ENCODE measurements at places on chromosomes 7 and 10.
A peak's percentile ranks its signal among the peaks of the same experiment; 100 is the strongest.

GRCh38 chr7:17680943-17681351 is 259.3 kb downstream of the SNX13 start:
- peak; percentile 32 for DNase-seq

DNA sequence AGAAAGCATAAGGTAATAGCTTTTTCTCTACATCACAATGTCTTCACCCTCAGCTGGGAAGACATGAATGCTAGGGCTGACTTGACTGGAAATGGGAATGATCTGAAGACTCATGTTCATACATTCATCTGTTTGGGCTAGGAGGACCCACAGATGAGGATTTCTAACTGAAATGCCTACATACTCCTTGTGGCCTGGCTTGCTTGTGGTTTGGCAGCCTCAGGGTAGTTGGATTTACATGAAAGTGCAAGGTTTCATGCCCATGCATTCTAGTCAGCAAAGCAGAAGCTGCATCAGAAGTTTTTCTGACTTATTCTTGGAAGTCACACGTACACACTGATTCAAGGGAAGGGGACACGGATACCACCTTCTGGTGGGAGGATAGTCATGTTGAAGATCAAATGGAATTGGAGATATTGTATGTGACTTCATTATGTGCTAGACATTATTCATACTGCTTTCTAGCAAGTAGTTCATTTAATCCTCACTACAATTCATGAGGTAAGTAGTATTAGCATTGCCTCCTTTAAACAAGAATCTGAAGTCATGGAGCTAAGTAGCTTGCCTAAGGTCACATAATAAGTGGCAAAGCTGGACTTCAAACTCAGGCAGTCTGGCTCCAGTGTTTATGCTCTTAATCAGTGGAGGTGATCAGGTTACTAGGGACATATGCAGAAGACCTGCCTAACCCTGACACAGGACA is 957.0 kb downstream of the LRMDA start:
- no peak for DNase-seq

- DNase-seq, result no peak
These were observed 154.0 kb upstream of the C7orf33 start for GRCh38 chr7:148436571-148436970.

- DNase-seq, result no peak
These were observed 698.9 kb downstream of the PARD3 start for GRCh38 chr10:34116220-34116641.

DNA sequence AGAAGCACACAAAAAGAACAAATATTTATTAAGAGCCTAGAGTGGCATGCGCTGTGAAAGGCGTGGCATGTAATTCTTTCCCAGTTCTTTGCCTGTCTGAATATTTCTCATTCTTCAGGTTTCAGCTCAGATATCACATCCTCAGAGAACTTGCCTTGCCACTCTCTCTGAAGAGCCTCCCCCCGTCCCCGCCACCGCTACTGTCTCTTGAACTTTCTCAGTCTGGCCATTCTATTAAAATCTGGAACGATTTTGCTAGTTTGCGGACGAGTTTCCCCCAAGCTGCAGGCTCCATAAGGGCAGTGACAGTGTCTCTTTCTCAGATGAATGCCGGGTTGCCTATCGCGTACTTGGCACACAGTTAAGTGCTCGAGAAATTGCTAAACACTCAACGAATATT is 787 bp upstream of the PLEKHA1 start:
- DNase-seq, result no peak

DNA sequence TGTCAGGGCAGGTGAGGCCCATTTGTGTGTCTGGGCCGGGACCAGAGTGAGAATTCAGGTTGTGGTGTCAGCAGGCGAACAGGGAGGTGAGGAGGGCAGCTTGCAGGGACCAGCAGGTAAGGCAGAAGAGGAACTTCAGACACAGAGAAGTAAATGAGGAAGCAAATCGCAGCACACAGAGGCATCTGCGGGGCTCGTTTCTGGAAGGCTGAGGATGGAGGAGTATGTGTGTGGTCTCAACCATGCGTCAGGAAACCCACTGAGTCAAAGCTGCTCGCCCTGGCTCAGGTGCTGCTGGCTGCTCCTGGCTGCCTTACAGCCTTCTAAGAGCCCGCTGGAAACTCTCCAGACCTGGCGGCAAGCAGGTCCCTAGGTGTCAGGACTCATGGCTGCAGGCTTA is 26.9 kb upstream of the PITRM1 start:
- no peak for DNase-seq

DNA sequence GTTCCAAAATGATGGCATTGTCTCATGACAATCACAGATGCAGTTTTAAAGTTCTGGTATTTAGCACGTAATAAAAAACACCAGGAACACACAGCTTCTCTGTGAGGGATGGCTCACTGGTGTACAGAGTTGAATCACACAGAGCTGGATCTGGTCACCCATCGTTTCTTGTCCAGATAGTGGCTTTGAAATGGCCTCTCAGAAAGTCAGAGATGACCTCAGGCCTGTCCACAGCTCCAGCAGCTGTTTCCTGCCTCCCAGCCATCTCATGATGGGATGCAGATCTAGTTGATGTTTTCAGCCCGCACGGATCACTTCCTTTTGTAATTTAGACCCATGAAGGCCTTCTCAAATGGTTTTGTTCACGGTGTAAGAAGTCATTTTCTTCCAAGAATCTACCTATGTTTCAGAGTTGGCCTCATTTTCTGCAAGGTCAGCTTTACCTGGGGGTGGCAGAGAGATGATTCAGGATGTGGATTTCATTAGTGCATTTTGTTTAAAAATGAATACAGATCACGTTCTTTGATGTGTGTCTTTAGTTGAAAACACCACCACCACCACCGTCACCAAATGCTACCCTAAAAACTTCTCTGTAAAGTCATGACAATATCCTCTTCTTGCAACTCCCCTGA is 166.2 kb downstream of the SNX10 start:
- no peak for DNase-seq

DNA sequence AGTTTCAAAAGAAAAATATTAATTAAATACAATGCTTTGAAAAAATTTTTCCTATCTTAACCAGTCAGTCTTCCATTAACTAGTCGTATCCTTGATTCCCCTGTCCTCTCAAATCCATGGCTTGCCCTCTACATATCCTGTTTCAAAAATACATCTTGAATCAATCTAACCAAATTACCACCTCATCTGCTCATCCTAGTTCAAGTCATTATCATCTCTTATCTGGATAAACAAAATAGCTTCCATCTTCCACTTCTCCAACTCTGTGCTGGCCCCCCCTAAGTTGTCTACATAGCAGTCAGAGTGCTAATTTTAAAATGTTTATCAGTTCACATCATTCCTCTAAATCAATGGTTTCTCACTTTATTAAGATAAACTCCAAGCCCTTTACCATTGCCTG is 125.4 kb downstream of the HBP1 start:
- DNase-seq, result no peak

- DNase-seq, result no peak
These were observed 41.8 kb downstream of the INSIG1 start for GRCh38 chr7:155339474-155339873.

DNA sequence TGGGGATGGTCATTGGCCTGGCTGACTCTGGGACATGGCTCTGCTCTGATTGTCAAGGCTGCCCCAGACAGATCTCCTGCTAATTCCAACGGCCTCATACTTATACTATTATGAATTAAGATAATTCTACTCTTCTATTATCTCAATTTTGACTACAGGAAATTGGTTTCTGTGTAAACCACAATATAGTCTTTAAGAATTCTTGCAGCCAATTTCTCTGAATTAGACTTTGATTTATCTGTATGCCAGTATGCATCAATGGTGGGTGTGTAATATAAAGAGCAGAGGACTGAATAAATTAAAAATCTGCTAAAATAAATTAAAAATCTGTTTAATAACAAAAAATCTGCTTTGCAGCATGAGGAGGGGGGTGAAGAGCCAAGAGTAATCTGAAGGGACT is 27.0 kb downstream of the HIBADH start:
- no peak for DNase-seq

- DNase-seq, result no peak
These were observed 1255.7 kb upstream of the LRRTM3 start for GRCh38 chr10:65670087-65670486.

DNA sequence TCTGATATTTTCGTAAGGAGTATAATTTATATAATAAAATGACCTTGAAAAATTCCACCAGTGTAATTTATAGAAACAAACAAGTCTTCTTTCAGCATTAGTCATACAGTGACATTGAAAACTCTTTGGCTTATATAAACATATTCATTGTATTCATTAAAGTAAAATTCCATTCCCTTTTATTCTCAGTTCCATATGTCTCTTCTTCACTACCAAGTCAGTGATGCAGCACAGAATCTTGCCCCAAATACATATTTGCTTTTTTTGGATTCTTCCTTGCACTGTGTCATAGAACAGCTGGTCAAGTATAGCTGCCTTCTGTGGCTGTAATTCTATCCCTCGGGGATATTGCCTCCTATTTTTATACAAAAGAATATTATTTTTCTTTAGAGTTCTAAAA is 884.5 kb upstream of the POT1 start:
- no peak for DNase-seq

DNA sequence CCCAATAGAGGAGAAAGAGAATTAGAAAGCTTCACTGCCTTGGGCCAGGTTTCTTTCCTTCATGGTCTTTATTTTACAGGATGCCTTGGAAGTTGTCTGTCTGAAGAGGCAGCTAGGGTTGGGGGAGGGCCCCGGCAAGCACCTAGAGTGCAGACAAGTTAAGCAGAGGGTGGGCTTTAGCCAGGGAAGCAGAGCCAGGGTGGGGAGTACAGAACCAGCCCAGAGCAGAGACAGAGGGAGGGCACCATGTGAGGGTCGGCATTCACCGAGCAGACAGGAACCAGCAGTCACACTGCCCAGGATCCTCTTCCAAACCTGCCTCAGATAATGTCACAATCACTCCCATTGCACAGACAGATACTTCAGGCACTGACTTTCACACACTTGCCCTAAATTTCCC is 75.9 kb downstream of the ADARB2 start:
- no peak for DNase-seq

DNA sequence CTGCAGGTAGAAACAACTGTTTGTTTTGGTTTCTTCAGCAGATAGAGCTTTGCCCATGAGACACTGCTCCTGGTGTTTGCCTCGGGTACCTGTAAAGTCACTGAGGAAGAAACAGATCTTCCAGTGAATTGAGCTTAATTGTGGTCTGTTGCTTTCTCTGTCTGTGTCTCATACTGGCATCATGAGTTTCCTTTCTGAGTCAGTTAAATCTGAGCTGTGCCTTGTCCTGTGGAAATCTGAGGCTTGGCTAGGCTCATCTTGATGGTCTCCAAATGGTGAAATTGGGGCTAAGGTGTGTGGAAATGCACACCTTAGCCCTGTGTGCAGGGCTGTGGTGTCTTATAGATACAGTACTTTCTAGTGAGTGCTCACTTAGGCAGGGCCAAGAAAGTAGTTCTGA is 67.4 kb downstream of the GBF1 start:
- no peak for DNase-seq

DNA sequence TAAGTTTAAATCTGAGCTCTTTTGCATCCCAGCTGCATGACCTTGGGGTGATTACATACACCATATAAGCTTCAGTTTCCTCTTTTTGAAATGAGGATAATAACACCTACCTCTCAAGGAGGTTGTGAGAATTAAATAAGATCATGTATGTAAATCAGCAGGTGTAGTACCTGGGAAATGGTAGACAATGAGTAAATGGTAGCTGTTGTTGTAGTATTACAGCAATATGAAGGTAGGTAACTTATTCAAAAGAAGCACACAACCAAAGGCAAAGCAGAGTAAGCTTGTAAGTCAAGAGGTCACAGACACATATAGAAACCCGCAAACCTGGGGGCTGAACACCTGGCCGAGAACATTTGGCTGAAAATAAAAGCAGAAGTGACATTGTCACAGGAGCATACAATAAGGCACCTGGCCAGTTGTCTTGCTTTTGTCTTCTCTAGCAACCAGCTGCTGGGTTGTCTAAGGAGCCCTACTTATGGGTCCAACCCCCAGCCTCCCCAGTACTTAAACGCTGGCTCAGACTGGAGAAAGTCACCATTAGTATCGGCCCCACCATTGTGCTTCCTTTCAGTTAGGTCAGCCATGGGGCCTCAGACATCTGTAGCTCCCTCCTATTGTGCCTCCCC is 203.6 kb upstream of the MKLN1 start:
- no peak for DNase-seq

GRCh38 chr10:60399328-60399727 is 9.7 kb upstream of the ANK3 start:
- no peak for DNase-seq

- no peak for DNase-seq
These were observed 12.0 kb upstream of the GLCCI1 start for GRCh38 chr7:7956531-7957128.

DNA sequence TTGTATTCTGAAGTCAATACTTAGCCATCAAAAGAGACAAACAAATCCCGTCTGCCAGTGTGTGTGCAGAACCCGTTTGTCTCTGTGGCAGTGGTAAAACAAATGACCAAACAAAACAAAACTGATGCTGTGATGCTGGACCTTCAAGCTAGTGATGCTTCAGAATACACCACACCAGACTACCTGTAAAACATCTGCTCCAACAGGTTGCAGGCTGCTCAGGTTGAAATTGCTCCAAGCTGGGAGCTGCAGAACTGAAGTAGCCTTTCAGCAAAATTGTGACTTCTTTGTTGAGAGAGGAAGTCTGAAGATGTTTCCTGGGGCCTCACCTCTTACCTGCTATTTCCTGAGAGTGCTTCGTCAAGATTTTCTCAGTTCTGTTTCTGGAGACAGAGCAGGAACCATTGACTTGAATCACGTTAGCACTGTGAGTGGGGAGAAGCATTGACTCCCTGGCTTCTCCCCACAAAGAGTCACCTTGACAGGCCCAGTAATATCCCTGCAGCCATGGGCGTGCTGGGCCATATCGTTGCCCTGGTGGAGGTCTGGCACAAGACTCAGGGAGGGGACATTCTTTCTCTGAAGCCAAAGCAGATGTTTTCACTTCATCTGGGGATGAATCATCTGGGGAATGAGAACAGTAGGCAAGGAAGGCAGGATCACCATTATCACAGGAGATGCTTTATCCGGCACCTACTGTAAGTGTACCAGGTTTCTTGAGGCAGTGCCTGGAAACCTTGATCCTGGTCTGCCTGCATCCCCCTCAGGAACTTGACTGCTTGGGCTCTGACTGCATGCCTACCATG is 80.2 kb downstream of the RBM20 start:
- DNase-seq, result peak; percentile 11

- no peak for DNase-seq
These were observed 310.5 kb upstream of the HGF start for GRCh38 chr7:82080254-82080927.
